ENCODE measurements at places on chromosomes 13 and 19. TPM values are rescaled to one million over a fixed set of nuclear protein-coding genes. Genes with fewer than 3 reads are reported as not detected.

CCL25 gene
- total RNA-seq = not detected

FXYD1 gene
- total RNA-seq = 2.1 TPM

ELAVL1 gene
- 33.3 TPM for total RNA-seq

STXBP2 gene
- 3.9 TPM for total RNA-seq

IGFL2 gene
- not detected for total RNA-seq

NLRP7 gene
- not detected for total RNA-seq

URI1 gene
- total RNA-seq = 61.8 TPM

RETN gene
- not detected for total RNA-seq

LGALS7 gene
- not detected for total RNA-seq
